ENCODE measurements at places on chromosomes 3 and 15. TPM values are rescaled to one million over a fixed set of nuclear protein-coding genes. Genes with fewer than 3 reads are reported as not detected.
A peak's percentile ranks its signal among the peaks of the same experiment; 100 is the strongest.

DNA sequence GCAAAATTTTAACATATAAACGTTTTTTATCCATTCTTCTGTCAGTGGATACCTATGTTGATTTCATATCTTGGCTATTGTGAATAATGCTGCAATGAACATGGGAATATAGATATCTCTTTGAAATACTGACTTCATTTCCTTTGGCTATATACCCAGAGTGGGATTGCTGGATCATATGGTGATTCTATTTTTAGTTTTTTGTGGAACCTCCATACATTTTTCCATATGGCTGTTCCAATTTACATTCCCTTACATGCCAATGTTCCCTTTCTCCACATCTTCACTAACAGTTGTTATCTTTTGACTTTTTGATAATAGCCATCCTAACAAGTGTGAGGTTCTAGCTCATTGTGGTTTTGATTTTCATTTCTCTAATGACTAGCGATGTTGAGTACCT is 344.6 kb downstream of the EPHA3 start:
- no peaks in the 10 kb centered on the region for H3K4me1 ChIP-seq
- H3K36me3 ChIP-seq: no peaks in the 10 kb centered on the region
- H3K27ac ChIP-seq: no peak overlapping the region
- H3K4me3 ChIP-seq: no peak overlapping the region

- H3K36me3 ChIP-seq: no peaks in the 10 kb centered on the region
- H3K4me1 ChIP-seq: no peaks in the 10 kb centered on the region
- DNase-seq: no peak
- H3K27me3 ChIP-seq: no peaks in the 10 kb centered on the region
- no peak overlapping the region for H3K27ac ChIP-seq
Measured at GRCh38 chr3:120130656-120131055, 36.4 kb upstream of the GSK3B start.

Gene DVL3
- 86.3 TPM for total RNA-seq

DNA sequence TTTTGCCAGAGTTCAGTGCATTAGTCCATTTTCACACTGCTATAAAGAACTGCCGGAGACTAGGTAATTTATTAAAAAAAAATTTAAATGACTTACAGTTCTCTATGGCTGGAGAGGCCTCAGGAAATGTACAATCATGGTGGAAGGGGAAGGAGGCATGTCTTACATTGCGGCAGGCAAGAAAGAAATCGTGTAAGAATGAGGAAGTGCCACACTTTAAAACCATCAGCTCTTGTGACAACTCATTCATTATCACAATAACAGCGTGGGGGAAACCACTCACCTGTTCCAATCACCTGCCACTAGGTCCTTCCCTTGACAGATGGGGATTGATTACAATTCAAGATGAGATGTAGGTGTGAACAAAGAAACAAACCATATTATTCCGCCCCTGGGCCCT is 1361.4 kb downstream of the NSUN3 start:
- no peaks in the 10 kb centered on the region for H3K4me1 ChIP-seq
- no peak overlapping the region for H3K27ac ChIP-seq
- no peak overlapping the region for H3K4me3 ChIP-seq
- no peak for DNase-seq
- no peaks in the 10 kb centered on the region for H3K36me3 ChIP-seq

DNA sequence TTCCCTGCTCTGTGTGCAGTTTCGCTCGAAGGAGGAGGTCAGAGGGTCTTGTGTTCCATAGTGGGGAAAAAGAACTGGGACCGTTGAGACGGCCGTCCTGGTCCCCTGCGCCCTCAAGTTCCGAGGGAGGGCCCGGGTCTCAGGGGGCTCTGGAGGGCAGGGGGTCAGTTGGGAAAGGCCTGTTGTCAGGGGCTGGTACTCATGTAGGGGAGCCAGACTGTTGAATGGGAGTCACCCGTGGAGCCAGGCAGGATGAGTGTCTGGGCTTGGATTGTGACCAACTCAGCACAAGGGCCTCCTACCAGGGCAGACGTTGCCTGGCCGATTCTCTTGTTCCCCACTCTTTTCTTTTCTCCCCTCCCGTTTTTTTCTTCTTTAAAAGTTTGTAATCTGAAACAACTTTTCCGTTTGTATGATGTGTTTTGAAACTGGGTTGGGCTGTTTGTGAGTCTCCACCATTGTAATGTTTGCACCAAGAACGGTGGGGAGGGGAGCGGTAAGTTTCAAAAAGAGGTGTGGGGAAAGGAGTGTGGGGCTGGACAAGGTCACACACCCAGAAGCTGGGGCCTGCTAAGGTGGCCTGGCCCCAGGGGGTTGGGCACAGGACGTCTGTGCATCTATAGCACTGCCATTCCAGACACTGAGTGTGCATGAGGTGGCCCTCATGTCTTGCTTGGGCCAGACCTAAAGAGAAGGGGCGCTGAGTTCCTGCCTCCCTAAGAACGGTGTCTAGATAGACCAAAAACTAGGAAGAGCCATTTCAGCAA is 1.1 kb downstream of the CMTM7 start:
- H3K4me1 ChIP-seq: no peaks in the 10 kb centered on the region
- no peaks in the 10 kb centered on the region for H3K27me3 ChIP-seq
- peak overlapping the region; percentile 58 for H3K4me3 ChIP-seq
- no peaks in the 10 kb centered on the region for H3K36me3 ChIP-seq

DNA sequence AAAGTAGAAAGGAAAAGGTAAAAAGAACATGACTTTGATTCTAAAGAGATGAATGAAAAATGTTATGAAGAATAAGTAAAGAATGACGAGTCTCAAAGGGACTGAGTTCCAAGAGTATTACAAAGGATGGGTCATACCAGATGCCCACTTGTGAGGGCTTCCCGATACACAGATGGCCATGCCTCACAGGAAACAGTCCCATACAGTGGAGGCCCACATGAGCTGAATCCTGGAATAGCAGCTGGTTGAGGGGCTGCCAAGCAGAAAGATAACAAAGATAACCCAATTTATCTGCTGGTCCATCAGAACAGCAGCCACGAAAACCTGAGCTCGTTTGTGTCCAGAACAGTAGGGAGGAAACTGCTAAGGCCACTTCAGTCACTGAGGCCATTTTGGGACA is 3.7 kb downstream of the SSR3 start:
- no peak overlapping the region for H3K4me3 ChIP-seq
- no peaks in the 10 kb centered on the region for H3K4me1 ChIP-seq
- no peaks in the 10 kb centered on the region for H3K36me3 ChIP-seq
- no peak for DNase-seq
- H3K27ac ChIP-seq: no peak overlapping the region
- H3K27me3 ChIP-seq: no peaks in the 10 kb centered on the region

- H3K36me3 ChIP-seq: no peaks in the 10 kb centered on the region
- DNase-seq: no peak
- H3K4me1 ChIP-seq: peaks cover 21% of the 10 kb centered on the region
- H3K27me3 ChIP-seq: no peaks in the 10 kb centered on the region
- no peak overlapping the region for H3K4me3 ChIP-seq
Measured at GRCh38 chr15:73600413-73601335, 32.5 kb downstream of the NPTN start.

Gene PFN2
- total RNA-seq: 206 TPM

Measured in uterus (tissue), 4 donors.